Effector memory CD4-positive, alpha-beta T cell (primary cell): ENCODE measurements at places on chromosomes 6 and 20.
A peak's percentile ranks its signal among the peaks of the same experiment; 100 is the strongest.

DNA sequence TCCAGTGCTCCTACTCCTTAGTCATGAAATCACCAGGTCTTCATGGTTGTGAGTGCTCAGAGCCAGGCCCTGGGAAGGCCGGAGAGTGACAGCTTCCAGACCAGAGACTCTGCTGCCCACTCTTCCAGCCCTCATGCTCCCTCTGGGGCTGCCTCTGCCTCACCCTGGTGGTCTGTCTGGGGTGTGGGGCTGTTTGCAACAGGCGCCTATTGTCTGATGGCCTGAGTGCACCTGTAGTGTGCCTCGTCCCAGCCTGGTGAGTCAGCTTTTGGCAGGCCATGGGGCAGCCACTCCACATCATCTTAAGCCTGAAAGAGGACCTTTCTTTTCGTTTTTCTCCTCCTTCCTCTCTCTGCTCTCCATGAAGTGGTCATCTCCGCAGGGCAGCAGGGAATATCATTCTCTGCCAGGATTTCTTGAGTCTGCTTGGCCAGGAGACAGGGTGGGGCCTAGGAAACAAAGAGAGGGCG is 173.8 kb downstream of the VEGFA start:
- no peak for DNase-seq

DNA sequence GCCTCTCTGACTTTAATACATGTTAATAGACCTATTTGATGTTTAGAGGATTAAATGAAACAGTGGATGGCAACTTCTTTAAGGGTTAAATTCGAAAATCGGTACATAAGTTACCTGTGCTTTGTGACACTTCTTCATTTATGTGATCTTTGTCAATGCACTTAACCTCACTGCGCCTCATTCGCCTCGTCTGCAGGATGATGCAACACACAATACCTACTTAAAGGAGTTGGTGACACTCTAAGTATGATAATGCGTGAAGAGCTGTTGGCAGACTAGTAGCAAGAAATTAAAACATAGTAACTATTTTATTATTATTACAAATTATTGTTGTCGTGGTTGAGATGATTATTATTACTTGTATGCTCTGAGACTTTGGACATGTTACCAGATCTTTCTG is 92.8 kb downstream of the TSHZ2 start:
- DNase-seq: no peak

DNA sequence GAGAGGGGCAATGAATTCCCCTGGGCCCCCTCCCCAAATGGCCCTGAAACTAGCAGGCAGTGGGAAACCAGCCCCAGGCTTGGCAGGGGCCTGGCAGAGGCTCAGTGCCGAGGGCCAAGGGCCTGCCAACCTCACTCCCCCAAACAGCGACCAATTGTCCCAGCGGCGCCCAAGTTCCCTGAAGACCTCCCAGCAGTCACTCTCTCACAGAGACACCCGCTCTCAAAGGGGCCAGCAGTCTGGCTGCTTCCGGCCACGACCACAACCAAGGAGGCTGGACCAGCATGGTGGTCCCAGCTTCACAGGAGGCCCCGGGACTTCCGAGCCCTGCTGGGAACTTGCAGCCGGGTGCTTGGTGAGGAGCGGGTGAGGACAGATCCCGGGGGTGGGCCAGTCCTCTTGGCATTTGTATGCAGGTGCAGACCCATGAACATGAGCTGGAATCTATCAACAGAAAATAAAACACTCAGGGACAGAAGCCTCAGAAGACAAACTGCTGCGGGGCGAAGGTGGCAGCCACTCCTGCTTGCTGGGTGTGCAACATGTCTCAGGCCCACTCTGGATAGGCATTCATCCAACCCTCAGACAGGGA is 17.5 kb upstream of the SIRPA start:
- DNase-seq: no peak

GRCh38 chr6:32439602-32440214 is at the start of gene HLA-DRA:
TSS of gene HLA-DRA (plus strand) at chr6:32439887. CDS start at chr6:32439951, 64 bp downstream.
- peak; percentile 30 for DNase-seq

GRCh38 chr6:82467338-82467737 is 103.7 kb downstream of the TPBG start:
- no peak for DNase-seq

- no peak for DNase-seq
Observed at GRCh38 chr20:42721923-42722322, 467.8 kb downstream of the PTPRT start.

DNA sequence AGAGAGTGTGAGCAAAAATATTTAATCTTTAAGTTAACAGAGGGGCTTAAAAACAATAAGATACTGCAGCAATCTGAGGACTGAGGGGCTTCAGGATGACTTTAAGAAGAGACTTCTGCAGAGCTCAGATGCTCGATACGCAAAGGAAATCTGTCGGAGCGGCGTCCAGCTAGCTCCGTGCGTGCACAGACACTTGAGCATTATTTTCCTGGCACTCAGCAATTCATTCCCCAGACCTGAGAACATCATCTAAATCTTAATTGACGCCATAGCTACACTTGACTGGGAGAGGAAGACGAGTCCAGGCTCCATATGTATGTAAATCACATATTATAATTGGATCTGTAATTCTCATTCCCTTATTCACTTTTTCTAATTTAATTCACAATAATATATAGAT is 228.2 kb downstream of the SOD2 start:
- DNase-seq: no peak

- DNase-seq: no peak
Observed at GRCh38 chr6:139557547-139557946, 183.1 kb upstream of the CITED2 start.

- DNase-seq: no peak
Observed at GRCh38 chr20:38536310-38536709, 44.7 kb upstream of the ADIG start.

DNA sequence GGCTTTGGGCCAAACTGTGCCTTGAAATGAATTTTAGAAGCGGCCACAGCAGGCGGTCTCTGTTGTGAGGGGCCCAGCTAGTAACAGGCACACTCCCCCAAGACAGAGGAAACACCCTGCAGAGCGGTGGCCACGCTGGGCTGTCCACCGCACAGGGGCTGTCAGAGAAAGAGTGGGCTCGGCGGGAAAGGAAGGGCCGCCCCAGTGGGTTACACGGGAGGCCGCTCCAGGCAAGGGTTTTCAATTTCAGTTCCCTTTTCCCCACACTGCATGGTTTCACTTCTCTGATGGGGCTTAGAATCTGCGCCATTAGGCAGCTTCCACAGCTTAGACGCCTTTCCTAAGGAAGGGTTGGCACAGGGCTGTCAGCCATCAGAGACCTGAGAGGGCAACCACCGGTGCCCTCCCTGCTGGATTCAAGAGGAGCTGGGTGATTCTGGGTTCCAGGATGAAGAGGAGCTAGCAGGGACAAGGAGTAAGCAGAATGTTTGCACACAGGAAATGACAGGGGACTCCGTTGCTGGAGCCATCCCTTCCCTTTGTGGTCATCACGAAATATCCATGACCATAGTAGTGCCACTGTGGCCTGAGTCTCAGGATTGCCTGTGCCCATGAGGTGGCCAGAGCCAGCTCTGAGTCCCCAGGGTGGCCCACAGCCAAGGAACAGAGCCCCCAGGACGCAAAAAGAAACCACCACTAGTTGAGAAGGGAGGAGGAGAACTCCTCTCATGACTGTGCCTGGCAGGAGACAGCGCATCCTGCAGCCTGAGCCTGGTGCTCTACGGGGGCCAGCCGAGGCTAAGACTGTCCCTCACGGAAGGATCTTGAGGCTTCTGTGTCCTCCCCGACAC is 282.7 kb downstream of the NRN1 start:
- DNase-seq: no peak

GRCh38 chr6:16562498-16562897 is 198.8 kb downstream of the ATXN1 start:
- DNase-seq: no peak

DNA sequence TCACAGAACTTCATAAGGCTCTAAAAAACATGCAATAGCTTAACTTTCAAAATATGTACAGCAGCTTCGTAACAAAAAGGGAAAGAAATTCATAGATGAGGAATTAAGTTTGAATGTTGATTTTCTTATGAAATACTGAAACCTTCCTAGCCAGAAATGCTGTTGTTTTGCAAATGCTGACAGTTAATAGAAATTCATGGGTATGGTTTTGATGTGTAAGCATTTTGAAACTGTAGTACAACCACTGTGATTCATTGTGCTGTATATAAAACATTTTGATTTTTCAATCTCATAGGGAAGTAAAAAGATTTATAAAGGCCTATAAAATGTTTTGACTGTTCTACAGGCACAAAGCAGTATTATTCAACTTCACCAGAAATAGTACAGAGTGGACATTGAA is 228.4 kb upstream of the EYS start:
- no peak for DNase-seq

DNA sequence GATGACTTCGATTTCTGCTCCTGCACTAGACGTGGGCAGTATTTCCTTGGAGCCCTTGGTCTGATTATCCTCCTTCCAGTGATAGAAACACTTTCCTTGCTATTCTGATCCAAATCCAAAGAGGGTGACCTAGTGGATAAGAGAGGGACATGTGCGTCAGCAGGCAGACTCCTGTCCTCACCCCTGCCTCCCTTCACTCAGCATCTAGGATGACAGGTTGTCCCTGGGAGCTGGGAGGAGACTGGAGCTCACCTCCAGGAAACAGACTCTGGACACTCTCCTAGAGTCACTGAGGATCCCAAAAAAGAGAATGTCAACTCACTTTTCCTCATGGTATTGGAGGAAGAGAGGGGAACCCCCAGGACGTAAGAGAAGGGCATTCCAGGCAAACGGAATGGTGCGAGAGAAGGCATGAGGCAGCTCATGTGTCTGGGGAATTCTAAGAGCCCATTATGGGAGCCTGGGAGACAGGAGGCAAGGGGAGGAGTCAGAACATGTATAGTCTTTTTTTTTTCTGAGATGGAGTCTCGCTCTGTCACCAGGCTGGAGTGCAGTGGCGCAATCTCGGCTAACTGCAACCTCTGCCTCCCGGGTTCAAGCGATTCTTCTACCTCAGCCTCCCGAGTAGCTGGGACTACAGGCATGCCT is 2.2 kb downstream of the C20orf173 start:
- DNase-seq: no peak

DNA sequence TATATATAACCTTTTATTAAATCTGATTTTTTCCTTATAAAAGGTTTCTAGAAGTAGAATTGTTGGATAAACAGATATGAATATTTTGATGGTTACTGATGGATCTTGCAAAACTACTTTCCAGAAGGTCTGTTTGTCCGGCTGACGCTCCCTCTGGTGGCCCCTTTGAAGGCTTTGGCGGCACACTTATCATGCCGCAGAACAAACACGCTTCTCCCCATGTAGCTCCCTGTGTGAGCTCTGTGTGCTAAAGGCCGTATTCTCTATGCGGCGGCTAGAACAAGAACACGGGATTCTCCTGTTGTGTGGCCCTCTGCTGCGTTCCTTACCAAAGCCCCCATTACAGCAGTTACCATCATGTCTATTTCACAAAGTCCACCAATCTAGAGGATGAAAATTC is 30.0 kb downstream of the PPP1R3G start:
- no peak for DNase-seq

GRCh38 chr6:70764706-70765105 is 97.0 kb downstream of the SMAP1 start:
- no peak for DNase-seq

DNA sequence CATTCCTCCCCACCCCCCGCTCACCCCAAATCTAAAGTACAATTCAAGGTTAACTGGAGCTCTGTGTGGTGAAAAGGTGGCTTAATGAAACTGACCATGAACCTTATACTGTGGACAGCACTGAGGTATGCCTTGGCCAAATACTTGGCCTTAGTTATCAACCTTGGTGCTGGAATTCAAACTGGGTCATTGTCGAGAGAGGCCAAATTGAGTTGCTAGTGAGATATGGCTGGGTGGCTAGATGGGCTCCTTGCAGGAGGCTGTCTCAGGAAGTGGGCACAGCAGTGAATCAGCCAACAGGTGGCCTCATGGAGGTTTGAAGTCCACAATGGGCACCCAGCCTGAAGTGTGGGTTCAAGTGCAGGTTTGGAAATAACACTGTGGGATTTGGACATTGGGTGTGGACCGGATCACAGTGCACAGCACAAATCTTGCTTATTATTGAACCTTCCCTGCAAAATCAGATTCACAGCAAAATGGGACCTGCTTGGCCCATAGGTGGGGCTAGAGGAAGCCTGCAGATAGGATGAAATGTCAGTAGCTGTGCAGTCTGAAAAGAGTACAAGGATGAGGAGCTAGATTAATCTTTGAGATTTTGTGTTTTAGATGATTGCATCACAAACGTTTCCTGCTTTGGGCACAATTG is 5.6 kb upstream of the BTBD3 start:
- DNase-seq: no peak

- peak; percentile 59 for DNase-seq
Observed at GRCh38 chr6:28923318-28924102, at the start of gene TRIM27. TSS of gene TRIM27 (minus strand) at chr6:28923985. CDS start at chr6:28923632, 353 bp downstream.

DNA sequence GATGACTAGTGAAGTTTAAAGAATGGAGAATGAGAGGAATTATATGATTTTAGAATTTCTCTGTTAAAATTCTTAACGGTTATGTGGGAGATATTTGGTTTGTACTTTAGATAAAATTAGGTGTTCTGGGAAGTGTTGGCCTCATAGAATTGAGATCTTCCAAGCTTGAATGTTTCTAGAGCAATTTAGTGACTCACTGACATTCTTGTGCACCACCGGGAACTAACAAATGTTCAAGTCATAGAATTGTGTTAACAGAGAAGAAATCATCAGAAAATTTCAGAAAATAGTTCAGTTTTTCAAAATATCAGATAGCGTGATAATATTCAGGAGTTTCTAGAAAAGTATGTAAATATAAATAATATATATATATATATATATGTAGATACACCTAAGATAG is 67.9 kb upstream of the BMP5 start:
- DNase-seq: no peak
